NCI-H1417 (cell line): ENCODE measurements at places on chromosomes 4 and X.

DNA sequence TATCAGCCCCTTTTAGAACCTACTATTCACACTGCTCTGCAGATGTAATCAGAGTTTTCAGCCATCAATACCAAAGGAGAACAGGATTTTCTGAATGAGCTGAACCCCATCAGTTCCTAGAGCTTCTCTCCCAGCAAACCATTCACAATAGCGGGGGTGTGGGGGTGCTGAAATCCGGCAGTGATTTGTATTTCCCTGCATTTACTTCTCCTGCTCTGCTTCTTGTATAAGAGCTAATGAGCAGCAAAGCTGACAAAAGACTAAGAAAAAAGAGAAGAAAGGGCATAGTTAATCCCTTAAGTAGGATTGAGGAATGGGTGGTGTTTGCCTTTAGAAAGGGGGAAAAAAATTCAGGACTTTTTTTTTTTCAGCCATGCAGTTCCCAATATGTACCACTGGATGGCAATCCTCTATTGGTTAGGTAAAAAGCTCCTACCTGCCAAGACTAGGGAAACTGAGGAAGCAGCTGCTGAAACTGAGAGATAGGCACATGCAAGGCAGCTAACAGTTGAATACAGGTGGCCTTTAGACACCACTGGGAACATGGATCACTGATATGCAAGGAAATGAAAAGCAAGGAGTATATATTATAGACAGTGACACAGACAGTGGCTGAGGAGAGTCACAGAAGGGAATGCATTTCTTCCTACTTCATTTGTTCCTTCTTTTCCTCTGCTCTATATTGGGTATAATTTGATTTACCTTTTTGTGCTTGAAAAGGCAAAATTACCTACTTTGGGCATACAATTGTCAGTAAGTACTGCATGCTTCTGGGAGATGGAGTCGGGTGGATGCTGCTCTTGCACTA is 217.9 kb downstream of the HS6ST2 start:
- DNase-seq: peak; percentile 27

- DNase-seq: no peak
These were observed 7.2 kb downstream of the IRAK1 start for GRCh38 chrX:154012336-154012991.

DNA sequence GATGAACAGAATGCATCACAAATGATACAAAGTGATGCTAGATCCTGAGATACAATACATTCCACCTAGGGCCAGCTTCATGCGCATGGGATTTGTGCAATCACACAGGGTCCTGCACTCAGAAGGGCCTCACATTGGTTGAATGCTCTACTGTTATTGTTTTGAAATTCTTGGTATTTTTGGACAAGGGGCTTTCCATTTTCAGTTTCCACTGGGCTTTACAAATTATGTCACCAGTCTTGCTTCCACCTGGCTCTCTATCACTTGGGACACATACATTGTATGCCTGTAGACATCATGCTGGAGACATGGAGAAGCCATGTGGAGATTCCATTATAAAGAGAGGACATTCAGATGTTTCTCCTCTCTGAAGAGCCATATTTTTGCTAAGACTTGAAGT is 155.8 kb downstream of the NAA11 start:
- no peak for DNase-seq

GRCh38 chr4:139903845-139904244 is 238.2 kb downstream of the MGST2 start:
- no peak for DNase-seq

DNA sequence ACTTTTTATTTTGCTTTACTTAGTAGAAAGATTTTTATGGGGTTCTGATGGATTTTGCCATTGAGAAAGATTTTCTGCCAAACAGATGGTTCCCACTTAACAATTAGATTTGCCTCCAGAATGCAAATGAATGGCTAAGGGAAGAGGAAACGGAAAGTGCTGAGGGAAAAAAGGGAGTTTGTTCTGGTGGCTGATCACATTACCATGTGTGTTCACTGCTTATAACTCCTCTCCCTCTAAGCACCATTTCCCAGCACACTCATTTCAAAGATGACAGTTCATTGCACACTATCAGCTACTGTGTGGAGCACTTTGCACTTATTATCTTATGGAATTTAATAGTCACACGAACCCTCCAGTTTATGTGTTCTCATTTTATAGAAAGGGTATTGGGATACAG is 68.0 kb upstream of the GRID2 start:
- no peak for DNase-seq
